Psoas muscle (tissue), 8 donors: ENCODE measurements at places on chromosomes 2 and 18. TPM values are rescaled to one million over a fixed set of nuclear protein-coding genes. Genes with fewer than 3 reads are reported as not detected.

DNA sequence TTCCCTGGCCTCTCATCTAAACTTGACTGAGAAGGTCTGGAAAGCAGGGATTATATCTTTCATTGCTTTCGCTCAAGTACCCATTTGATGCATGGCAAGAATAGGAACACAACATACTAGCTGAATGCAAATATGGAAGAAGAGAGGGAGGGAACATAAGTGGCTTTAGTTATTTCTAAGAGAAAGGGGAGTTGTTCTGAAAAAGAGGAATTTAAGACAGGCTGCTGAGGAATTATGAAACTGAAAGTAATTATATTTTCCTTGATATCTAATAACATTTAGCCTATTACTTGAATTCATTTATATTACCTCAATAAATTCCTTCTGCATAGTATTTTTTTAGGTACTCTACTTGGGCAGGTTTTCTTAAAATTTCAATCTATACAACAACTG, 105.8 kb upstream of the TTN start:
- DNase-seq = no peak

DNA sequence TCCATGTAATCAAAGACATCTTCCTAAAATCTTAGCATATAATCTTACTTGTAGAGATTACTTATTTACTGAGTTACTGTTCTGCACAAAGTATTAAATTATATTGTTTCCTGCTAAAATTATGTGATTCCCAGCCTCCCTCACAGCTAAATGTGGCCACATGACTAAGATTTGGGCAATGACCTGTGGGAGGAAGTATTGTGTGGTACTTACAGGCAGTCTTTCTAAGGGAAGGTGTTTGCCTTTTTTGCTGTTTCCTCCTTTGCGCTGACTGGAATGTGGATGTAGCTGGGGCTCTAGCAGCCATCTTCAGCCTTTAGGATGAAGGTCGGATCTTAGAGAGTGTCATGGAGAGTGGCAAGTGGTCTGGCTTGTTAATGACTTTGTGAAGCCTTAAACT, 146.3 kb upstream of the APCDD1 start:
- no peak for DNase-seq

GRCh38 chr2:212547716-212548454, 9.3 kb upstream of the ERBB4 start:
- DNase-seq = no peak

DNA sequence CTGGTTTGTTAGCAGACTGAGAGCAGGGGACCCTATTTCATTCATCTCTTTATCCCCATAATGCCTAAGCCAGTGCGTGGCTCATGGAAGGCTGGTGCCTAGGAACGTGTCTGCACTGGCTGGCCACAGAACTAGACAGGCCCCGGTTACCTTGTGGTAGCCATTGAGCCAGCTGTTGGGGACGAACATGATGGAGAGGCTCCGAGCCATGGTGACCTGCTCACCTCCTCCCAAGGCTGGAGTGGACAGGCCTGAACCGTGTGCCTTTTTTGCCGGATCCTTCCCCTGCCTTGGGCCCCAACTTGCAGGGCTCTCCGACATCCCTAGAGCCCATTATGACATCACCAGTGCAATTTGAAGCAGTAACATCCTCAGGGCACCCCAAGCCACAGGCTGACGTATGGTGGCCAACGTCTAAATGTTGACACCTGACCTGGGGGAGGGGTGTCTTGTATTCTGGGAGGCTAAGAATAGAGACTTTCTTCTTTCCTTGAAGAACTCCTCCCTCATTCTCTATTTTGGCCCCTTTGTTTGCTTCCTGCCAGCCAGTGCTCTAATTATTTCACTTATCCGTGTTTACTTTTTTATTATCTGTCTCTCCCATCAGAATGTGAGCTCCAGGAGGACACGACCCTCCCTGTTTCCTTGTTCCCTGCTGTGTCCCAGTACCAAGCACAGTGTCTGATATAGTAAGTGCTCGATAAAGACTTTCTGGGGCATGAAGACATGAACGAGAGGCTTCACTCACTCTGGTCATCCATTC, 12.2 kb upstream of the DNPEP start:
- no peak for DNase-seq

DNA sequence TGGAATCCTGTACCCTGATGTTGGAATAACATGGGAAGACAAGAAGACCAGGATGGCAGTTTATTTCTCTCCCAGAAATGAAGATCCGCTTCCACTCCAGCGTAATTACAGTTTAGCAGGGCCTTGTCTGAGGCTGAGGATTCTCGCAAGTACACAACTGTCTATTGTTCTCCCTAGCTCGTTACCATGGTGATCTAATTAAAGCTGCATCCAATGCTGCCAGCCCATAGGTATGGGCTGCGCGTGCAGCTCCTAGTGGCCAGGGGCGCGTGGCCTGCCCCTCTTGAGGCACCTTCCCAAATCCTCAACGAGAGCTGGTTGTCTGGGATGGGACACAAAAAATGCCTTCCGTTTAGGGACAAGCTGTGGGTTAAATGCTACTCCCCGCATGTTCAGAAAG, 344.9 kb downstream of the CYRIA start:
- DNase-seq = no peak

Gene ZBTB7C
- 0.52 TPM for polyA plus RNA-seq
